Prostate gland (tissue), 2 donors: ENCODE measurements at places on chromosomes 1 and 21. TPM values are rescaled to one million over a fixed set of nuclear protein-coding genes. Genes with fewer than 3 reads are reported as not detected.

Gene C1QC
- total RNA-seq: 76.9 TPM

Gene TRIM67
- total RNA-seq: 0.28 TPM

Gene KANK4
- total RNA-seq: 6.8 TPM

Gene SLAMF9
- total RNA-seq: not detected

Gene ACOT11
- total RNA-seq: 18.6 TPM

Gene PDPN
- total RNA-seq: 19.5 TPM

Gene GJA9
- 0.28 TPM for total RNA-seq

Gene CD101
- total RNA-seq: 0.59 TPM

Gene CALML6
- total RNA-seq: 0.28 TPM

Gene RIPPLY3
- 2.0 TPM for total RNA-seq

Gene RHD
- total RNA-seq: not detected

Gene ZNF684
- total RNA-seq: 7.0 TPM

Gene EPHA8
- 0.05 TPM for total RNA-seq

Gene IL24
- total RNA-seq: not detected

Gene SMG7
- 92.8 TPM for total RNA-seq

Gene PROK1
- total RNA-seq: 75.3 TPM

Gene CRYBG2
- total RNA-seq: 3.9 TPM

Gene KCNA2
- 0.64 TPM for total RNA-seq

Gene RGS7
- total RNA-seq: 0.32 TPM

Gene PIP5K1A
- 40.2 TPM for total RNA-seq

Gene NBPF10
- 4.1 TPM for total RNA-seq

Gene CHI3L1
- total RNA-seq: 12.6 TPM

Gene CELF3
- total RNA-seq: 0.34 TPM

Gene HENMT1
- total RNA-seq: 22.1 TPM

Gene DNAJC8
- 60.3 TPM for total RNA-seq

Gene PLPPR4
- 3.2 TPM for total RNA-seq

Gene ALPL
- total RNA-seq: 6.3 TPM

Gene ILF2
- total RNA-seq: 116 TPM

Gene LCE2C
- total RNA-seq: not detected

Gene VCAM1
- 2.9 TPM for total RNA-seq

Gene MMEL1
- 4.6 TPM for total RNA-seq

Gene FAM110D
- 3.8 TPM for total RNA-seq

Gene LRRC38
- total RNA-seq: 0.45 TPM

Gene KAZN
- total RNA-seq: 12.7 TPM

Gene COL6A1
- 163 TPM for total RNA-seq

Gene GRIK3
- 5.9 TPM for total RNA-seq

Gene KMO
- total RNA-seq: 0.73 TPM

Gene CELSR2
- 118 TPM for total RNA-seq

Gene MXRA8
- 152 TPM for total RNA-seq

Gene HAO2
- not detected for total RNA-seq

Gene KPRP
- total RNA-seq: not detected

Gene TNFSF4
- 1.6 TPM for total RNA-seq

Gene LCE3E
- total RNA-seq: not detected

Gene F3
- 36.3 TPM for total RNA-seq

Gene PLA2G2F
- total RNA-seq: 0.23 TPM

Gene UBE4B
- total RNA-seq: 68.1 TPM

Gene OPN3
- total RNA-seq: 32.8 TPM

Gene PBX1
- 60.4 TPM for total RNA-seq

Gene AMPD1
- 0.40 TPM for total RNA-seq

Gene PLCH2
- 41.0 TPM for total RNA-seq

Gene CD48
- 3.0 TPM for total RNA-seq

Gene KCNH1
- total RNA-seq: 0.68 TPM

Gene ANGPTL7
- total RNA-seq: not detected

Gene OR14I1
- total RNA-seq: not detected

Gene KCNQ4
- total RNA-seq: 3.1 TPM

Gene METTL13
- total RNA-seq: 49.8 TPM
